ENCODE measurements at places on chromosomes 2 and 18.
A peak's percentile ranks its signal among the peaks of the same experiment; 100 is the strongest.

DNA sequence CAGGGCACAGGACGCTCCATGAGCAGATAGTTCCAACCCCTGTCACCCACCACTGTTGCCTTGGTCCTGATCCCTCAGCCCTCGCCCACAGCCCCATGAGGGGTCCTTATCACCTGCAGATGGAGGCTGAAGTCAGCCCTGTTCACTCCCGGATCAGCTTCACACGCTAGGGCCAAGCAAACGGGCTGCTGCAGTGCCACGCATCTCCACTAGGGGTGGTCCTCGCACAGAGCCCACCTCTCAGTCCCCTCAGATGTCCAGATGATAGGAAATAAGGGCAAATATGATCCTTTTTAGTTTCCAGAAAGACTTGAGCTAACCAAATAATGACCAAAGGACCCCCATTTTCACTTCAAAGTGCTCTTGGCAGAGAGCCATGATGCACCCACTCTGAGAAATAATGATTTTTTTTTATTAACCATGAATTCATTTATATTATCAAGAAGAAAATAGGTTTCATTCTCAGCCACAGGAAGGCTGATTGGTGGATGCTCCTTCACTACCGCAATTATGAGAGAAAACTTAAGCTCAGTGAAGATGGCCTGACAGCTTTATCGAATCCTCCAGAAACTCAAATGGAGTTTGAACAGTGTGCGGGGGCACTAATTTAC is 71.9 kb upstream of the KLHL29 start:
- no peak for DNase-seq

GRCh38 chr2:213544940-213545339 is 260.7 kb downstream of the SPAG16 start:
- no peak for DNase-seq

DNA sequence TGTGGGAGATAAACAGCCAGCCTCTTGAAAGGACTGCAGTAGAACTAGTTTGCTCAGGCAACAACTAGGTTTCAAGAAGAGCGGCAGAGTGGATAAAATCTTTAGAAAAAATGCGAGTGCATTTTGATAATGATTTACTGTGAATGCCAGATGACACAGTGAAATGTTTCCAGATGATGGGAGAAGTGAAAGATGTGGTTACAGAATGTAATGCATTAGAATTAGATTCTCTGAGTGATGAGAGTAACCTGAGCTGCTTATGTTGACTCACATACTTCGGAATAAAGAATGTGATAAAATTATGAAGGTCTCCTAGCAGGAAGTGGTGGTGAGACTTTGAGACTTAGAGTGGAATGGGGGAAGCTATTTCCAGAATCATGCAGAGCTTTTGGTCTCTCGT is 184.3 kb downstream of the GULP1 start:
- no peak for DNase-seq

GRCh38 chr2:149885468-149885867 is 297.9 kb upstream of the MMADHC start:
- no peak for DNase-seq

- DNase-seq = no peak
Measured at GRCh38 chr2:235642446-235643098, 148.7 kb downstream of the AGAP1 start.

GRCh38 chr2:54728669-54729120 is 5.2 kb downstream of the EML6 start:
- DNase-seq = no peak

DNA sequence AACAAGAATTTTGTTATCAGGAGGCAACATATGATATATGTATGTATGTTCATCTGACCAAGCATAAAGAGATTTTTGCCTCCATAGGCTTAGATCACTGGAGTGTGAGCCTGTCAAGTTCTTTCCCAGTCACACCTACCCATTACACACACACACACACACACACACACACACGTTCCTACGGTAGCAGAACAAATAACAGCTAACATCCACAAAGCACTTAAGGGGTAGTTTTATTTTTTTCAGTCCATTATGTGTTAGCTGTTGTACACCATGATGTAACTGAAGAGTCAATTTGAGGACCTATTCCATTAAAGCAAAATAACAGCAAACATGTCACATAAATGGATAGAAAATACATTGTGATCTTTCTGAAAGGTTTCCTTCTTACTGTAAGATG is 39.5 kb downstream of the UGP2 start:
- DNase-seq = no peak

DNA sequence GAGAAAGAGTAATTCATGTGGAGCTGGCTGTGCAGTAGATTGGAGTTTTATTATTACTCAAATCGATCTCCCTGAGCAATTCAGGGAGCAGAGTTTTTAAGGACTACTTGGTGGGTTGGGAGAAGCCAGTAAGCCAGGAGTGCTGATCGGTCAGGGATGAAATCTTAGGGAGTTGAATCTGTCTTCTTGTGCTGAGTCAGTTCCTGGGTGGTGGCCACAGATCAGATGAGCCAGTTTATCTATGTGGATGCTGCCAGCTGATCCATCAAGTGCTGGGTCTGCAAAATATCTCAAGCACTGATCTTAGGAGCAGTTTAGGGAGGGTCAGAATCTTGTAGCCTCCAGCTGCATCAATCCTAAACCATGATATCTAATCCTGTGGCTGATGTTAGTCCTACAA is 17.0 kb upstream of the UGT1A8 start:
- DNase-seq = no peak

DNA sequence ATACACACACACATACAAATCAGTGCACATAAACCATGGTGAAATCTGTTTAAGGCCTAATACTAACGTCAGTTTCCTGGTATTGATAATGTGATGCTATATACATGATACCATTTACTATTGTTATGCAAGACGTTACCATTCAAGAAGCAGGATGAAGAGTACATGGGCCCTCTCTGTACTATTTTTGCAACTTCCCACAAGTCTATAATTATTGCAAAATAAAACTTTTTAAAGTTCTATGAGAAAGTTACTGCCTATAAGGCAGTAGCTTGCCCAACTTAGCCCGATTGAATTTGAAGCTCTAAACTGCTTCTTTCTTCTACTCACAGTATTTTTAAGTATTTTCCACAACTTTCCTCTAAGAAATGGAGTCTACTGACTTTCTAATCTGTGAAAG is 74.0 kb downstream of the BCL2 start:
- no peak for DNase-seq

DNA sequence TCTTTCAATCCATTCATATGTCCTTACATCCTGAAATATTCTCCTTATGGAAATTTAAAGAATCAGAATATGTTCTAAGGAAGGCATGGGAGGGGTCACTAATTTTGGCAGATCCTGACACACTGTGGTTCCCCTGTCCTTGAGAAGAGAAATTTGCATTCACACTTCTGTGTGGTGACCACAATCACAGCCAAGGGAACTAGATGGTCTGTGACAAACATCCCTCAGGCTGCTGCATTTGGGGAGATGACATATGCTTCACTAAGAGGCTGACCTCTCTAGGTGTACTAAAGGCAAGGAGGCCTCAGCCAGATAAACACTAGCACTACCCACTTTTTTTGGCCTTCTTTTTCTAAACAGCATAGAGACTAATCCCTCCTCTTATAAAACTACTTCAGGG is 129.6 kb downstream of the MREG start:
- no peak for DNase-seq

- no peak for DNase-seq
Measured at GRCh38 chr2:68167186-68167585, 9.5 kb downstream of the PNO1 start.

GRCh38 chr2:27792759-27793158 is 21.2 kb downstream of the MRPL33 start:
- DNase-seq = no peak

GRCh38 chr2:215299337-215299859 is 12.5 kb upstream of the ATIC start:
- no peak for DNase-seq

- DNase-seq = no peak
Measured at GRCh38 chr2:189899101-189899500, 114.9 kb downstream of the PMS1 start.

DNA sequence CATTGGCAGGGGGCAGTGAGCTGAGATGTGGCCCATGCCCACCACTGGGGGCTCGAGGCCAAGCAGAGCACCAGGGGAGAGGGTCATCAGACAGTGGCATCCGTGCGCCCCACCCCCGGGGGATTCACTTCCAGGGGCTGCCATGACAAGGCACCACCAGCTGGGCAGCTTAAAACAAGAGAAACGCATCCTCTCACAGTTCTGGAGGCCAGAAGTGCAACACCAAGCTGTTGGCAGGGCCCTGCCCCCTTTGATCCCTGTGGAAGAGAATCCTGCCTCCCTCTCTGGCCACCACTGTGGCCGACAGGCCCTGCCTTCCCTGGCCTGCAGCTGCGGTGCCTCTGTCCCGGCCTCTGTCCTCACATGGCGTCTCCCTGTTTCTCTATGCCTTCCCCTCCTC is 187.7 kb upstream of the ID2 start:
- no peak for DNase-seq

- DNase-seq = no peak
Measured at GRCh38 chr18:34783501-34783900, 73.4 kb downstream of the DTNA start.

DNA sequence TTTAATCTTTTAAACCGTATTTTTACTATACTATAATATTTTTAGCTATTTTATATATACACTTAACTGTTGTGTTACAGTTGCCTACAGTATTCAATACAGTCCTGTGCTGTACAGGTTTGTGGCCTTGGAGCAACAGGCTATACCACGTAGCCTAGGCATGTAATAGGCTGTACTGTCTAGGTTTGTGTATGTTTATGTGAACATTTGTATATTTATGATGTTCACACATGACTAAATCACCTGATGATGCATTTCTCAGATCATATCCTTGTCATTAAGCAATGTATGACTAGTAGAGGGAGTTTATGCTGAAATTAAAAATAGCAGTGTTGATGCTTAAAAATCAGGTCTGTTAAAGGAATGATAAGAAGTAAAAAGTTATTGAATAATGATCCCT is 92.3 kb upstream of the RANBP2 start:
- DNase-seq = no peak

DNA sequence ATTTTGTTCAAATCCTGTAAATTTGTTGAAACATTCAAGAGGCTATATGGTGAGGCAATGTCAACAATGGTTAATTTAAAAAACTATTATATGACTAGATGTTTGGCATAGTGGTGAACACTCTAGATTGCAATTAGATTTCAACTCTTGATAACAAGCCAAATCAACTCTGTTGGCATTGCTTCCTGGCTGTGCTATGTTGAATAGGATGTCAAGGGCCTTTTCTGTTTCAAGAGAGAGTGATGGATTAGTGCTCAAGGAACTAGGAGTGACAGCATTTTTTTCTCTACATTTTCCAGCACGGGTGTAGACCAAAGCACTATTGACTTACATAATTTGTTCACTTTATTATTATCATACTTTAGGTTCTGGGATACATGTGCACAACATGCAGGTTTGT is 172.4 kb upstream of the KCNH7 start:
- no peak for DNase-seq

- no peak for DNase-seq
Measured at GRCh38 chr18:12403601-12404506, 3.9 kb upstream of the PRELID3A start.

GRCh38 chr18:34709104-34709503 is 994 bp upstream of the DTNA start:
- no peak for DNase-seq

- DNase-seq = no peak
Measured at GRCh38 chr2:31353179-31353578, 61.4 kb downstream of the XDH start.

DNA sequence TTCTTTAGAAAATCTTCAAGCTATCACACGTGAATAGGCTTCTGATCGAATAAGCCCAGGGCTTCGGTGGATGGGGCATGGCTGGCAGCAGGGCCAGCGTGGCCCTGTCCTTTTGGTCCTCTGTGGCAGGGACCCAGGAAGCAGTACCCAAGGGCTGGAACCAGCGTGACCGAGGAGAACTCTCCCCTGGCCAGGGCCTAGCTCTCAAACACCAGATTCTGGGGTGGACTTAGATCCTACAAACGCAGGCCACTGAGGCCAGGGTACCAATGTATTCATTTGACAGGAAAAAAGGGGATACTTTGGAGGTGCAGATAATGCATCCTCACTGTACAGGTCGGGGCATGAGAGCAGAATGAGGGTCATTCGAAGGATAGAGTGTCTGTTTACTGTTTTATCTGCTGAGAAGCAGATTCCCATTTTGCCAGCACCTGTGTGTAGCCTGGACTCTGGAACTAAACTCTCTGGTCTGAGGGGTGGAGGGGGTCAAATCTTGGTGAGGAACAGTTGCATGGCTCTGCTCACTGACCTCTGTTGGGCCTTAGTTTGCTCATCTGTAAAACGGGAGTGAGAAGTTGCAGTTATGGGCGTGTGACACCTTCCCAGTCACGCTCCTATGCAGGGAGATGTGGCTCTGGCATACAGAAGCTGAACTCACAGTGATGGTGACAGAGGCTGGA is 51.4 kb downstream of the SH3BP4 start:
- DNase-seq = no peak

- DNase-seq = no peak
Measured at GRCh38 chr2:205696927-205697441, 14.7 kb downstream of the NRP2 start.

GRCh38 chr2:73290049-73290839 is 3.1 kb downstream of the EGR4 start:
- DNase-seq = peak; percentile 34

DNA sequence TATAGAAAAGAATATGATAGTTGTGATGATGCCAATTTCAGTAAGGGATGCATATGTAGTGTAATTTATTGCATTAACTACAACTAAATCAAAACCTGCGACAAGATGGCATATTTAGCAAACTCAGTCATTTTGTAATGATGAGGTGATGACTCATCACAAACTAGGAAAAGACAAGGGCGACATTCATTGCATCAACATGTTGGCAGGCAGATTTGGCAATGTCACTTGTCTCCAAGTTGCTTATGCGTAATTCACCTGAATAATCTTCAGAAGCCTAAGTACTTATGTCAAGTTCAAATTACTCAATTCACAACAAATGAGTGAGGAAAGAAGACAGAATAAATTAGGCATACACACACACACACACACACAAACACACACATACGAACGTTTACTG is 273.2 kb upstream of the RGPD4 start:
- no peak for DNase-seq

- DNase-seq = no peak
Measured at GRCh38 chr2:142134911-142135310, 4.1 kb upstream of the LRP1B start.

- no peak for DNase-seq
Measured at GRCh38 chr18:27361477-27361876, 176.4 kb upstream of the CHST9 start.

GRCh38 chr2:16012626-16013358 is 72.4 kb downstream of the MYCN start:
- no peak for DNase-seq

DNA sequence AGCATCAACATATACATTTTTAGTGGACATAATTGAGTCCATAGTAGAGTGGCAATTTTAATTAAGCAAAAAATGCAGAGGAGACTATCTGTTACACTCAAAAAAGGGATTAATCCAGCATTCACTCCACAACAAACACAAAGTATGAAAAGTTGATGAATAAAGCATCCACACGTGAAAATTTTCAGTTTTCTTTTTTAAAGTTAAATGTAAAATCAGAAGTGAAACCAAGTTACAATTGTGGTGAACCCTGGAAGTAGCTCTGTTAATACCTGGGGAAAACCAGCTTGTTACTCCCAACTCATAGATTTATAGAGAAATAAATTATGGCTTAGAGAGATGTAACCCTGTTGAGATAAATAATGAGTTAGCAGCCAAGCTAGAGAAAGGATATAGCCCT is 807.8 kb downstream of the TRIB2 start:
- no peak for DNase-seq
